AG09309 (cell line): ENCODE measurements at places on chromosomes 12 and 14.

DNA sequence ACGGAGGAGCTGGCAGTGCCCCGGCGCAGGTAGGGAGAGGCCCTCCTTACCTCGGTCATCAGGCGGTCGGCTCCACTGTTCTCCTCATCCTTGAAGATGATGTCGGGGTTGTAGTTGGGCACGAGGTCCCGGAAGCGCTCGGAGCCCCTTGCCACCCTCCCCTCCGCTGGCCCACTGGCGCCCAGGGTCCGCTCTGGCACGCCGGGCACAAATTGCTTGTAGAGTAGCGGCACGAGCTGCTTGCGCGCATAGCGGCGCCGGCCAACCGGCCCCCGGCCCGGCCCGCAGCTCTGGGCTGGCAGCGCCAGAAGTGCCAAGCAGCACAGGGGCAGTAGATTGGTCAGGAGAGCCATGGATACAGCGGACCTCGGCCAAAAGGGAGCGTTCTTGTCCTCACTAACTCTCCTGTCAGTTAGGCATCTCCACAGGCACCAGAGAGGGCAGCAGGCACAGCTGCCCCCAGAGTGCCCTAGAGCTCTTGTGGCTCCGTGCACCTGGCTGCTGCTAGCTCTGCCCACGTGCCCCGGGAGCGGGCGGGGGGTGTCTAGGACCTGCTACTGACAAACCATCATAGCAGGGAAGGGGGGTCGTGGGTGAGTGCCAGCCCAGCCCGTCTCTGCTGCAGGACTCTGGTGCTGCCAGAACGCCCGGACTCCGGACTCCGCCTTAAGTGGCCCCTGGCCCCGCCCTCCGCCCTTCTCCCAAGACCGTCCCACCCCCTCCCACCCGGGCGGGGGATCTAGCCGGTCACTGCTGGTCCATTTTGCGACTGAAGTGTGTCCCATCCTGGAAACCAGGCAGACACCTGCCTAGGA is at the start of gene DHH:
Gene DHH (minus strand): TSS at position 642 of the 815 bp plus-strand sequence. CDS start 289 bp downstream, at position 353.
- DNase-seq: no peak

DNA sequence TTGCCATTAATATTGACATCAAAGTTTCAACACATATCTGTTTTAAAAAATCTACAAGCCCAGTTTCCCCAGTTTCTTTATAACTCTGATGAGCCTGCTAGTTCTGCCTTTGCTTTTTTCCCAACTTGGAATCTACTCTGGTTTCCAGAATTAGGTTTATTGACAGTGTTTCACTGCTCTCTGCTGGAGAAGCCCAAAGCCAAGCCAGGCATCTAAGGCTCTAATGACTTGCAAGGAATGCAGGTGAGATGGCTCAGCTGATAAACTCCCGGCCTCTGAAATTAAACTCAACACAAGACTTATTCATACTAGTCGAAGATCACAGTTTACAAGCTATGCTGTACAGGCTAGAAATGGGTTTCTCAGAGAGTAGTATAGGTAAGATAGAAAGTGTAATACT is 54.3 kb downstream of the HMGA2 start:
- DNase-seq: no peak

DNA sequence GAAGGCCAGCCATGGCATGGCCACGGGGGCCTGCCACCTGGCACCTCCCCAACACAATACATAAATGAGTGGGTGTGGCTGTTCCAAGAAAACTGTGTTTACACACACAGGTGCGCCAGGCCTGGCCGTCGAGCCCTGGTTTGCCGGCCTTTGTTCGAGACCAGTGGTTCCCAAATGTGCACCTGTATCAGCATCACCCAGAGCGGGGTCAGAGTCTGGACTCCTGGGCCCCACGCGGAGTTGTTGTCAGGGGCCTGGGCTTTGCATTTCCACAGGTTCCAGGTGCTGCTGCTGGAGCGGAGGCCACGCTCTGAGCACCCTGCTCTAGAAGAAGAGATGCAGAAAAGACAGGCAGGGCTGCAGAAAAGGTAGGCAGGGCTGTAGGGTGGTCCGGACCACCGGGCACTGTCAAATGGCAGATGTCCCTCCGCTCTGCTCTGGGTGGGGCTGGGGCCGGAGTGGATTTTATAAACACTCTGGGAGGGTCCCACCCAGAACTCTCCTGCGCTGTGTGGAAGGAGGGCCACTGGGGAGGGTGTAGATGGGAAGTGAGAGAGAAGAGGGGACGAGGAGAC is 4.2 kb upstream of the ASPG start:
- DNase-seq: no peak

DNA sequence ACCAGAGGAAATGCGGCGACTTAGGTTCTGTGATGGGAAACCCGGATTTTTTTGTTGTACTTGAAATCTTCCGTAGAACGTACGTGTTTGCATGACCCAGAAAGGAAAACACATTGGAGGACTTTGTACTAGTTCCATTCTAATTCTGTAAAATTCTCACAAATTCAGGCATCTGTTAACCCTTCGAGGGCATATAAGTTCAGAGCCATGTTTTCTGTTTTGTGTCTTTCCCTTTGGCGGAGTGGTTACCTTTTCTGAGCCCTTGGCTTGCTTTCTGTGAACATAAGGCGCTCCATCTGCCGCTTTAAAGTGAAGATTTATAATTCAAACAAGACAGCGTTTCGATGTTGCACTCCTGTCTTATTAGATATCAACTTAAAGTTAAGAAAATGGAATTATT is 34.2 kb downstream of the BICD1 start:
- DNase-seq: no peak

DNA sequence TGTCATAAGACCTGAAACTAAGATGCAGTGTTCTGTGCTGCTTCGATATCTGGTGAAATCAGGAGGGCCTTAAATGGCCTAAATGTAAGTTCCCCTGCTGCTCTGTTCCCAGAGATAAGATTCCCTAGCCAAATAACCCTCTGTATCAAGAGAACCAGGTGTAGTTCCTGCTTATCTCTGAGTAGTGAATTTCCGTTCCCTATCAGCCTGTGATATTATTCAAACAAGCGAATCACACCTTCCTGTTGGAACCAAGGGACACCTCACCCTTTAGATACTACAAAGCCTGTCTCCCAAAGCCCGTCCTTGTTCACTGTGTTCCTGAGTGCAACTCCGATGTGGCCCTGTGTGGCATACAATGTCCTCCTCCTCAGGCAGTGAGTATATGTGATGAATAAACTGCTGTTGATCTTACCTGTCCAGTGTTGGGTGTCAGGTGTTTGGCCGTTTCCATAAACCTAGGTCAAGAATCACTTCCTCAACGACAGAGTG is 52.2 kb upstream of the COCH start:
- no peak for DNase-seq

DNA sequence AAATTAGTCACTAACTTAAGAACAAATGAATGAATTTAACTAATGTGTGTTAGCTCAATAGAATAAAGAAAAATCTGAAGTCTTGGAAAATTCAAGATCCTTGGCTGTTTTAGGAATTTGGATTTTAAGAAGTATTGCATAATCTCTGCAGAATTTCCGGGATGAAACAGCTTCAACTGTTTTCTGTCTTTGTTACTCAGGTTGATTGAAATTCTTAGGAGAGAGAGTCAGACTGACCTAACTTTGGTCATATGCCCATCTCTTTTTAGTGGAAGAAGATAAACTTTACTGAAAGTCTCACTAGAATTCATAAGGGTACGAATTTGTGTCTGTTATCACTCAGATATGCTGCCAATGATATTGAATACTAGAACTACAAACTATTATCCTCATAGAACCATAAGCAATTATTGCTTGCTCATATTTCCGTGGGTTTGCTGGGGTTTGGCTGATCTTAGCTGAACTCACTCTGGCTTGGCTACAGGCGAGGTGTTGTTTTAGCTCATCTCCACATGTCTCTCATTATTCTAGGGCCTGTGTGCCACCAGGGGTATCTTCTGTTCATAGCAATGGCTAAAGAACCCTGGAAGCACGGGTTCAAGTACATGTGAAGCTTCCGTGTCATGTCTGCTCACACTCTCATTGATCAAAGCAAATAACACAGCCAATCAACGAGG is 257.4 kb upstream of the NOVA1 start:
- no peak for DNase-seq

GRCh38 chr12:1262011-1262410 is 271.0 kb downstream of the ERC1 start:
- no peak for DNase-seq

DNA sequence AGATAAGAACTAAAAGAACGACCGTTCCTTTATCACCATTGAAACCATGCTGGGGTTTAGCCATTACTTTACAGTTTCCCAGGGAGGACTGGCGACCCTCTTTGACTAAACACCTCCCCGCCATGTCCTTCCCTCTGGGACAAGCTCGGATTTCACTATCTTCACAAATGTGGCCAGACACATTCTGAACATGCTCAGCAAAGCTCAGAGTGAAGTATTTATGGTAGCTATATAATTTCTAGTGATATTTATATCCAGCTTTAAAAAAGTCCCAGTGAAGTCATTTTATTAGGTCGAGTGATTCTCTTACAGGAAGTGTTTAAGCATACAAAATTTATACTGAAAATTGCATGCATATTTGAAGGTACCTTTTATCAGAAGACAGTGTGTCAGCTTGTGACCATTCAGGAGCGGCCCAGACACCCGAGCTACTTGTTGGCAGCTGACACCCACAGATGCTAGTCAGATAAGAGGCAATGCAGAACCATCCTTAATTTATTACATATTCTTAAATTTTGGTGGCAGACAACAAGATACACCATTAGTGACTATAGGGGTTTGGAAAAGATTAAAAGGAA is 36.8 kb downstream of the NIN start:
- DNase-seq: no peak

GRCh38 chr14:34450542-34450915 is 11.5 kb downstream of the SPTSSA start:
- no peak for DNase-seq

GRCh38 chr12:85244561-85244960 is 35.5 kb upstream of the ALX1 start:
- DNase-seq: no peak

GRCh38 chr14:99560922-99561683 is 42.9 kb downstream of the CCDC85C start:
- no peak for DNase-seq

- DNase-seq: no peak
Observed at GRCh38 chr14:53350429-53350828, 197.3 kb upstream of the DDHD1 start.
